Posterior cingulate gyrus (tissue), 11 donors: ENCODE measurements at places on chromosomes 6 and 20.

DNA sequence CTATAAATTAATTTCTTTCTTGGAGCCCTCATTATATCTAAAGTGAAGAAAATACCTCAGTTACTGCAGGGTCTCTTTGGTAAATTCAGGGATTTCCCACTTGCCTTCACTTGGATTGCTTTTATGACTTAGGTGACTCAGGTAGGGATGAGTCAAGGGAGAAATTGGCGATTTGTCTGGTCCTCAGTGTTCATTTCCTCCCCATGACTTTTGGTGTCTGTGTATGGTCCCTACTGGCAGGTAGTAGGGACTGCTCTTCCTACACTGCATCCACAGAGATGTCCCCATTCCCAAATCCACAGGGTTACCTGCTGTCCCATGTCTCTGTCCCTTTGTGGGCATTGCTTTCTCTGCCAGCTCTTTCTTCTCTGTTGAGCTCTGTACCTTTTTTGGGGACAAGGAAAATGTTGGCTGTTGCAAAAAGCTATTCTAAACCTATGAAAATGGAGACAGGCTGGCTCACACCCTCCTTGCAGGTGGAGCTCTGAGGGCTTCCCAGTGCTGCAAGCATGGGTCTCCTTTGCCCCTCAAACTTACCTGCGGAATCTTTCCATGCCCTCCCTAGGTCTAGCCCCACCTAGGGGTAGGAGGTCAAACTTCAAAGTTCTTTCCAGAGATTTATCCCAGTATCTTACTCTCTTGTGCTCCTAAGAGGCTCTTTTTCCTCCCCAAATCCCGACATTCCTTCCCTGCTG, 211.9 kb downstream of the ZNF217 start:
- DNase-seq: no peak

DNA sequence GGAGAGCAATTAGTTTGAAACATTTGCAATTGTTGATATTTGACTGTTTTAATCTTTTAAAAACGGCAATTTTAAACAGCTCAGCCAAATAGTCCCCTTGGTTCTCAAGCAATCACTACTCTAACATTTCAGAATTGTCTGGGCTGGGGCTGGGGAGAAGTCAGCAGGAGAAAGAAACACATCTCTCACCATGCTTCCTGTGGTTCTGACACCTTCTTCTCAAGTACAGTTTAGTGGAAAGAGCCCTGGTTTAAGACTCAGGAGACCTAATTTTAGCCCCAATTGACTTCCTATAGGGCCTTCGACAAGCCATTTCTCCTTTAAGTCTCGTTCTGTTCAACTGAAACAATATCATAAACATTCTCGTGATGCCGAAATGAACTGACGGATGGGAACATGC, 168.4 kb upstream of the CDYL start:
- DNase-seq: no peak

DNA sequence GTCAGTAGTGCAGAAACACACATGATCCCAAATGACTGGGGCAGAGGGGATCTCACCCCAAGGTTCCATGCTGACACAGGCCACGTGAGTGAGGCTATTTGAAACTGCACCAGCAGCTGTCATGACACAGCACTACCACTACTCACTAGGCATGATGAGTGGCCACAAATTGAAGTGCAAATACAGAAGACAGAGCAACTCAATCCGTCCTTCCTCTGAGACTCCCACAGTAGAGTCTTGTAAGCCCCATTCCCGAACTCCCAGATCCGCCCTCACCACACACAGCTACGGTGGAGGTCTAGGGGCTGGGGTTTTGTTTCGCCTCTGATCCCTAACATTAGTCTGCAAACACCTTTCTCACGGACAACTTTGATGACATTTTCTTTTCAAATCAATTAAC, 113.3 kb upstream of the NUP153 start:
- DNase-seq: peak; percentile 30

- DNase-seq: no peak
These were observed 499.9 kb downstream of the UTRN start for GRCh38 chr6:144785056-144785455.

DNA sequence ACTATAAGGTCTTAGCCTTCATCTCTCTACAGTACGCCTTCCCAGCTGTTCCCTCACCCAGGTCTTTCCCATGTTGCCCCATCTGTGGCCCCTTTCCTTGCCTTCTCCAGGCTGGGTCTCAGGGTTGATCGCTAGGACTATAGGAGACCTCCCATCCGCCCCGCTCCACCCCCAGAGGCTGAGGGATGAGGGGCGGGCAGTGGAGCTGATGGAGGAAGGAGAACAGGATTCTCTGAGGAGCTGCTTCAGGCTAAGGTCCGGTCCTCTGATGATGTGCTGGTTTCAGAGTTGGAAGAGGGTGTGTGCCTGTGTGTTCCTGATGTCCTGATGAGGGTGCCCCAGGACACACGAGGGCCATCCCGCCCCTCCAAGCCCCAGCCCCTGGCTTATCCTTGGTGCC, 154.8 kb upstream of the QKI start:
- DNase-seq: no peak

DNA sequence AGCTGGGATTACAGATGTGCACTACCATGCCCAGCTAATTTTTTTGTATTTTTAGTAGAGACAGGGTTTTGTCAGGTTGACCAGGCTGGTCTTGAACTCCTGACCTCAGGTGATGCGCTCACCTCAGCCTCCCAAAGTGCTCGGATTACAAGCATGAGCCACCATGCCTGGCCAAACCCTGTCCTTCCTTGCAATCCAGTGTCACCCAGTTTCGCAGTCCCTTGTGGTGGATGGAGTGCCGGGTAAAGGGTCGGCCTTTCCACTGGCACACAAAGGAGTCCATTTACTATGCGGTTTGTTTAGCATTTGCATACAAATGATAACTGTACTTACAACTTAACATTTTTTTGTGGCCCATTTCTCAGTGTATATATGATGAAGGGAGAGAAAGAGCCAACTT, 99.3 kb upstream of the TIAM2 start:
- no peak for DNase-seq

GRCh38 chr6:20684474-20684873, 150.2 kb downstream of the CDKAL1 start:
- DNase-seq: no peak

DNA sequence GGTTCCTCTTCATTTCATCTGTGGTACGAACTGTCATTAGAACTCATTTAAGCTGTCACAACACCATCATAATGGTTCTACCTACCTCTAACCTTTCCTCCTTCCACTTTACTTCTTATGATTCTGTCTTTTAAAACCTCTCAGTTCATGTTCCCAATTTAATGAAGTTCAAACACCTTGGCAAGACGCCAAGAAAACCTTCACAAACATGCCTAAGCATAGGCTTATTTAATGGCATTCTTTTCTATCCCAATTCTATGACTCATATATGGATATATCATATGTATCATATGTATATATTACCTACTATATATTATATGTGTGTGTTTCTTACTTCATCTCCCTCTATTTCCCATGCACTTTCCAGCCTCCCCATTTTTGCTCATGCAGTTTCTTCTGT, 283.4 kb upstream of the TBX18 start:
- no peak for DNase-seq

DNA sequence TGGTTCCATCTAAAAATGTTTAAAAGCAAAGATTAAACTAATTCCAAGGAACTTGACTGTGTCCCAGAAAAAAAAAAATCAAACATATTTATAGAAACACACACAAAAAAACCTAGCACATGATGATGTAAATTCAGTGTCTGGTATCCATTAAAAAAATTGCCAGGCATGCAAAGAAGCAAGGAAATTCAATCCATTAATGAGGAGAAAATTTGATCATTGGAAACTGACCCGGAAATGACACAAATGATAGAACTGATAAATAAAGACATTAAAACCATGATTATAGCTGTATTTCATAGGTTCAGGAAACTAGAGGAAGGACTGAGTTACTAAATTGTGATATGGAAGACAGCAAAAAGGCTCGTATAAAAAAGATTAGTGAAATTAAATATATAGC, 34.7 kb downstream of the PDYN start:
- DNase-seq: no peak

- DNase-seq: no peak
These were observed 163.5 kb upstream of the GJE1 start for GRCh38 chr6:141969201-141969600.

DNA sequence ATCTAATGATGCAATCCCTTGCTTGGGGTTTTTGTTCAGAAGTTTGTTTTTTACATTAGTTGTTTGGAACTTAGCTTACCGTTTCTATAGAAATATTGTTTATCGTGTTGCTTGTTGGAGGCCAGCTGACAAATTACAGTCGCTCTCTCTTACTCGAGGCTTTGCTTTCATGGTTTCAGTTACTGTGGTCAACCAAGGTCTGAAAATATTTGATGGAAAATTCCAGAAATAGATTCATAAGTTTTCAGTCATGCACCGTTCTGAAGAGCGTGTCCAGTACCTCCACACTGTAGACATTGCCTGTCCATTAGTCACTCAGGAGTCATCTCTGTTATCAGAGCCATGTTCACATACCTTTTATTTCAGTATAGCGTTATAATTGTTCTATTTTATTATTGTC, 47.9 kb downstream of the DEK start:
- no peak for DNase-seq
